Kidney (tissue), 22 donors: ENCODE measurements at places on chromosomes 3 and 15. TPM values are rescaled to one million over a fixed set of nuclear protein-coding genes. Genes with fewer than 3 reads are reported as not detected.

- H3K27me3 ChIP-seq = no peaks in the 10 kb centered on the region
- no peaks in the 10 kb centered on the region for H3K36me3 ChIP-seq
- no peaks in the 10 kb centered on the region for H3K4me1 ChIP-seq
- DNase-seq = no peak
- H3K4me3 ChIP-seq = no peak overlapping the region
Observed at GRCh38 chr3:67044295-67044694, 46.2 kb downstream of the KBTBD8 start.

The QARS1 gene
- 231 TPM for total RNA-seq

GRCh38 chr15:31396881-31397560 is 70.4 kb downstream of the KLF13 start:
- H3K27ac ChIP-seq = peak overlapping the region; percentile 86
- peak; percentile 92 for DNase-seq
- H3K4me1 ChIP-seq = no peaks in the 10 kb centered on the region
- no peaks in the 10 kb centered on the region for H3K36me3 ChIP-seq

- H3K27ac ChIP-seq = no peak overlapping the region
- H3K27me3 ChIP-seq = no peaks in the 10 kb centered on the region
- H3K4me1 ChIP-seq = no peaks in the 10 kb centered on the region
- no peak overlapping the region for H3K4me3 ChIP-seq
- no peak for DNase-seq
Observed at GRCh38 chr3:114595522-114596028, 301.7 kb downstream of the TIGIT start.

The RPL29 gene
- 785 TPM for total RNA-seq

DNA sequence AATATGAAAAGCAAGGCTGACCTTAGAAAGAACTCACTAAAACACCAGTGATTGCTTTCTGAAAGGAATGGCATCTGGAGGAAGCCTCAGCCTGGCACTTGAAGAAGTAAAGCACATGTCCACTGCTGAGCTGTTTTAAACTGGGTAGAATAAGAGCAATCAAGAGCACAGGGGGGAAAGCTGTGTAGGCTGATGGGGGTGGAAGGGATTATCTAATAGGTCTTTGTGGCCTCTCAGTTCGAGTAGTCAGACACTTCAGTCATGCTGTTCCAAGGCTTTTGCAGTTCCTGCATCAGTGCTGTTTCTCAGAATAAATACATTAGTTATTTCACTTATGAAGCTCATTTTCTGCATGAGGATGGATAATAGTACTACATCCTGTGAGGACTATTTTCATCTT is 22.6 kb downstream of the CCDC191 start:
- no peak overlapping the region for H3K27ac ChIP-seq
- H3K27me3 ChIP-seq = no peaks in the 10 kb centered on the region
- no peaks in the 10 kb centered on the region for H3K4me1 ChIP-seq

DNA sequence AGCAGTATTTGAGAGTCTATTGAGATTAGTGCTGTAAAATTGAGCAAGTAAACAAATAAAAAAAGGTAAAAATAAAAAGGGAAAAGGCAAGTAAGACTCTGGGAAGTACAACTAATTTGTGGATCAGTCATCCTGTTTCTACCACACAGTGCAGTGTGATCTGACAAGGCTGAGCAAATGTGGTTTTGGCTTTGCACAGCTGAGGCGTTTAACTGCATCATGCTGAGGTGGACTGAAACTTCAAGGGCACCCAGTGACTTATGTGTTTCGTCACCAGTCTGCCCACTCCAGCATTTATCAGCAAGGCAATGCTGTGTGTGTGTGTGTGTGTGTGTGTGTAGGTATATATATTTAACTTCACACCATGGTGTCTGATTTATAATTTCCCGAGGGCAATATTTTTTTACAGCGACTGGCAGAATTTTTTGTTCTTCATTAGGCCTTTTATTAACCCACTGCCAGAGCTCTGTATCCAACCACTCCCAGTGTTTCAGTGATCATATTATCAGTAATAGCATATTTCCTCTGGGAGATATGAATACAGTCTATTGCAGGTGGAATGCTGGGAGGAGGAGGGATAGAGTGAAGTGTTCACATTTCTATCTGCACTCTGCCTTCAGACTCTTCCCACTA is 131.5 kb upstream of the SATB1 start:
- no peak overlapping the region for H3K4me3 ChIP-seq
- no peaks in the 10 kb centered on the region for H3K4me1 ChIP-seq
- H3K27ac ChIP-seq = no peak overlapping the region
- no peak for DNase-seq
- no peaks in the 10 kb centered on the region for H3K36me3 ChIP-seq
- H3K27me3 ChIP-seq = no peaks in the 10 kb centered on the region

- no peak for DNase-seq
- H3K27ac ChIP-seq = no peak overlapping the region
- no peak overlapping the region for H3K4me3 ChIP-seq
- H3K4me1 ChIP-seq = no peaks in the 10 kb centered on the region
Observed at GRCh38 chr3:102057781-102058421, 208.6 kb downstream of the NFKBIZ start.

DNA sequence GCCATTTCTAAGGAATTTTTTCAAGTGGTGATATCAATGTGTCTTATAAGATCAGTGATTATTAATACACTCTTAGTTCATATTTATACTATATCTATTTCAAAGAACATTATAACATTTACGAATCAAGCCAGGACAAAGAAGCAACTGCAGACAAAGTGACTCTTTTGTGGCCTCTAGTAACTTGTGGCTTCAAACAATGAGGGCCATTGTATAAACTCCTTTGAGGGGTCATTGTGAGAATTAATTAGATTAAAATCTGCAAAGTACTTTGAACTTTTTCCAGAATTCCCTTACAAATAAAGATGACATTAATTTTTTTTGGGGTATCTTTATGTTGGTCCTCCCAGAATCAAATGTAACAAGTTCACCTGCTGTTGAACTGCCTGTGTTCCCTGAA is 12.3 kb upstream of the SLC30A4 start:
- no peaks in the 10 kb centered on the region for H3K4me1 ChIP-seq
- H3K27me3 ChIP-seq = no peaks in the 10 kb centered on the region
- H3K36me3 ChIP-seq = no peaks in the 10 kb centered on the region
- no peak for DNase-seq

GRCh38 chr3:184566441-184567414 is 5.1 kb downstream of the EPHB3 start:
- H3K27me3 ChIP-seq = no peaks in the 10 kb centered on the region
- peaks cover 3% of the 10 kb centered on the region for H3K4me1 ChIP-seq
- peak overlapping the region; percentile 80 for H3K27ac ChIP-seq
- no peak for DNase-seq
- H3K36me3 ChIP-seq = no peaks in the 10 kb centered on the region
- no peak overlapping the region for H3K4me3 ChIP-seq

DNA sequence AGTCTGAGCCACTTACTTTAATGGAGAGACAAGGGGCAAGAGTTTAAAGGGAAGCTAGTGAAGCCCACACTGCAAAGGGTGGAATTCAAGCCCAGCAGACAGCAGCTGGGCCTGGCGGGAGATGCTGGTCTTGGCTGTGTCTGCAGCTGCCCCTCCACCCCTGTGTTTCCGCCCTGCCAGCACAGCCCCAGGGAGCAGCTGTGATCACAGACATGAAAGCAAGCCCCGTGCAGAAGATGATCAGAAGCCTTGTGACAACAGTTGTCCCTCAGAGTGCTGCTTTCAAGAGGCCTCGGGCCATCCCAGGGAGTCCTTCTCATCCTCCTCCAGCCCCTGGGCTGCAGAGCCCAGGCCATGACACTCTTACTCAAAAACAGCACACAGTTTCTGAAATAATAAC is 24.1 kb upstream of the SLC6A1 start:
- DNase-seq = no peak
- no peaks in the 10 kb centered on the region for H3K4me1 ChIP-seq
- H3K4me3 ChIP-seq = no peak overlapping the region
- peaks cover 9% of the 10 kb centered on the region for H3K27me3 ChIP-seq

- H3K4me1 ChIP-seq = peaks cover 3% of the 10 kb centered on the region
- DNase-seq = no peak
- H3K4me3 ChIP-seq = no peak overlapping the region
- H3K27me3 ChIP-seq = no peaks in the 10 kb centered on the region
Observed at GRCh38 chr3:98906230-98906629, 4.7 kb upstream of the DCBLD2 start.

The ERICH6 gene
- 0.19 TPM for total RNA-seq

The ATP8B4 gene
- 12.5 TPM for total RNA-seq
